HCEC 1CT (cell line): ENCODE measurements at places on chromosomes 16 and 17.

DNA sequence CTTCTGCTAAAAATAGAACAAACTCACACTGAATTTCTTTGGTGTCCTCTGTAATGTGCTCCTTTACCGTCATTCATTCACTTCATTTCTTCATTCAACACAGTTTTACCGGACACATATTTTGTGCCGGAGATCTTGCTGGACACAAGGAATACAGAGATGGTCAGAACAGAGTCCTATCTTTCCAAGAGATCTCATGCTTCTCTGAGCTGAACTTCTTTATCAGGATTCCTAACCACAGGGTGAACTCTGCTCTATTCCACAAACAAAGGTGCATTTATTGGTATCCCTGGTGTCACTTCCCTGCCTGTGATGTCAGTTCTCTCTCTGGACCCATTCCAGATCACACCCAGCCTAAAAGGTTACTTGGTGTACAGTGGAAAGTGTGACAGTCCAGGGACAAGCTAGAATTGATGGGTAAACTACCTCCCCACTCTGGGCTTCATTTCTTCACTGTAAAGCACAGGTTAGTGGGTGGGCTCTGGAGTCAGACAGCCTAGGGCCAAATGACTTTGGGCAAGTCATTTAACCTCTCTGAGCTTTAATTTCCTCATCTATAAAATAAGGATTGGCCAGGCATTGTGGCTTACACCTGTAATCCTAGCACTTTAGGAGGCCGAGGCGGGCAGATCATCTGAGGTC, 4.2 kb downstream of the IFI35 start:
- no peak for DNase-seq

DNA sequence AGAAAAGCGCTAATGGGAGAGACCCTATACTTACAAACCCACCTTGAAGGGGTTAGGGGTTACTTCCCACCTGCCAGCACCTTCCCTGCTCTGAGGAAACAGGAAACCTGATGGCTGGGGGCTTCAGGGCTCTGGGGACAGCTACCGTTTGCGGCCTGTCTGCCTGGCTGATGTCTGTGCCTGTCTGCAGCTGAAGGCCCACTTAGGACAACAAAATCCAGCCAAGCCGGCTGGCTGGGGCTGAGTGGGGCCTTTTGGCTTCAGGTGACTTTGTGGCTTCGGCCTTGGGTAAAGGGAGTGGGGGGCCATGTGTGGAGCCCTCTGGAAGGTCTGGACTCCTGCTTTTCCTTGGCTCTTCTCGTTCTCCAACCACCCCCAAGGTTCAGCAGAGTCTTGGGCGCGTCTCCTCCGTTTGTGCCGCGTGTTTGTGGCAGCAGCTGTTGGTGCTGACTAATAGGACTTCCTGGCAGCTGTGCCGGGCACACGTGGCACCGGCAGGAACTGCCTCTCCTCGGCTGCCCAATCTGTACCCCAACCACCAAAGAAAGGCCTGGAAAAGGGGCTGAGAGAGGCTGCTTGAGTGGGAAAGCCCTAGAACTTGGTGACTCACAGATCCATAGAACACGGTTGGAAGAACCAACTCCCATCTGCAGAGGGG, 186.7 kb downstream of the MSI2 start:
- DNase-seq = no peak

DNA sequence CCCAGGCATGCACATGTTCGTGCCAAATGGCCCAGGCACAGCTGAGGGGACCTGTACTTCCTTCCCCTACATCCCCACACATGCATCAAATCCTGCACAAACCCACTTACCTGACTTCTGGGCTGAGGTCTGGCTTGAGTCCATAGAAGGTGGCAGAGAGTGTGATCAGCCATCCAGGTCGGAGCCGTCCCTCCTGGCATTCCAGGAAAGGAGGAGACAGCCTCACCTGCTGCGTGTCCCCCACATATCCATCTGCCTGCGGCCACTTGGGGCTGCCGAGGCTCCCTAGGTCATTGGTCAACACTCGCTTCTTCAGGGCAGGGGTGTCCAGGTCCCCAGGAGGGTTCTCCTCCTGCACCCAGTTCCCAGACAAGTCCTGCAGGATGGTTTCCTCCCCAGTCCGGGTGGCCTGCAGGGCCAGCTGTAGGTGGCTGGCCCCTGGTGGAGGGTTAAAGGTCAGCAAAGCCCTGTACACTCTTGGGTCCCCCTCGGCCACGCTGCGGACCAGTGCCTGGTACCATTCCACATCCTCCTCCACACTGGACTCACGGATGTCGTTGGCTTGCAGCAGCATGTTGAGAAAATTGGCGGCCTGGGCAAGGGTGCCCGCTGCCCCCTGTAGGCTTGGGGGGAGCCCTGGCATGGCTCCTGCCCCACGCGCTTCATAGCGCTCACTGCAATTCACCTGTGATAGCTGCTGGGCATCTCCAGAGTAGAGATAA, 709 bp downstream of the GPR179 start:
- DNase-seq = no peak

DNA sequence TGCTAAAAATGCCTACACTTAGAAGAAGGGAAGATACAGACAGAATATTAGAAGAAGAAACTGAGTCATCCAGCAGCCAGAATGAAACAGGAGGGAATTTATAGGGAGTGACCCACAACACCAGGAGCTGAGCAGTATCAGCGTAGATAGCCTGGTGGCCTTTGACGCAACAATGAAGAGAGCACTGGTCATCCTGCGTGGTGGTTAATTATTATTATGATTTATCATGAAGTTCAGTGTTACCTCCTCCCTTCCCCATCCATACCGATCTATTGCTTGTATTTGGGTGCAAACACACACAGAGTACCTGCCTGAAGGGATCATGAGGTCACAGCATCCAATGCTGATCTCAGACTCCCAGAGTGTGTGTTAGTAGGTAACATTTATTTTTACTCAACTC, 38.5 kb downstream of the ERCC4 start:
- DNase-seq = no peak

DNA sequence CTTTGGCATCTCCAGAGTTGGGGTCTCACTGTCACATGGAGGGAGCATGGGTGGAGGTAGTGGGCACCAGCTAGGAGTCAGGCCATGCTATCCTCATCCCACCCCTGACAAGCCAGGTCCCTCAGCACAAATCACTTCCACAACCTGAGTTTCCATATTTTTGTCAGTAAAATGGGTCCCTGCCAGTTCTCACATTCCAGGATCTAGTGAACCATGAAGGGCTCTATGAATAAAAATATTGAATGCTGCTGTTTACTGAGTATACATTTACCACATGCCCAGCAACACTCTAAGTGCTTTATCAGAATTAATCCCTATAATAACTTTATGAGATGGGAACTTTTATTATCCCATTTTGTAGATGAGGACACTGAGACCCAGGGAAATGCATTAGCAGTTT, 16.8 kb downstream of the SEZ6 start:
- DNase-seq = no peak

DNA sequence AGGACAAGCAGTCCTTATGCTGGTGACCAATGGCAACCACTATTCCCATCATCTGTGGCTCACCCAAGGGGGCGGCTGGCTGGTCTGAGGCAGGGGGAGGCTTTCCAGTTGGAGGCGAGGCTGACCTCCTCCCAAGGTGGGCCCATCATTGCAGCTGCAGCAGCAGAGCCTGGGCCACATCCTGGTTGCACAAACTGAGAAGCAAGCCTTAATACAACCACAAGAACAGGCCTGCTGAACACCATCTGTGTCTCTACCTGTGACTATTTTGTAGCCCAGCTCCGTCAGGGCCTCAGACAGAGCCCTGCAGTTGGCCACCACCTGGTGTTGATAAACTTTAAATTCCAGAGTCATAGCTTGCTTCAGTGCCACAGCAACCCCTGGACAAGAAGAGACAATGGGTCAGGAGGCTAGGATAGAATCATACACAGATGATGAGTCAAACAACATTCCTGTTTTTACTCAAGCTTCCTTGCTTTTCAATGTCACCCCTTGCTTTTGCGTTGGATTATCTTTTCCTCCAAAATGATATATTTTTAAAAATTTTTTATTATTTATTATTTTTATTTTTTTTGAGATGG, 17.9 kb downstream of the SMCR8 start:
- peak; percentile 39 for DNase-seq

- DNase-seq = no peak
These were observed at the start of gene SERPINF2 for GRCh38 chr17:1742371-1743087. Gene SERPINF2 (plus strand): TSS chr17:1742871. CDS start chr17:1744996, 2,125 bp downstream.

- peak; percentile 20 for DNase-seq
These were observed 17.0 kb upstream of the TMC5 start for GRCh38 chr16:19400711-19401110.

DNA sequence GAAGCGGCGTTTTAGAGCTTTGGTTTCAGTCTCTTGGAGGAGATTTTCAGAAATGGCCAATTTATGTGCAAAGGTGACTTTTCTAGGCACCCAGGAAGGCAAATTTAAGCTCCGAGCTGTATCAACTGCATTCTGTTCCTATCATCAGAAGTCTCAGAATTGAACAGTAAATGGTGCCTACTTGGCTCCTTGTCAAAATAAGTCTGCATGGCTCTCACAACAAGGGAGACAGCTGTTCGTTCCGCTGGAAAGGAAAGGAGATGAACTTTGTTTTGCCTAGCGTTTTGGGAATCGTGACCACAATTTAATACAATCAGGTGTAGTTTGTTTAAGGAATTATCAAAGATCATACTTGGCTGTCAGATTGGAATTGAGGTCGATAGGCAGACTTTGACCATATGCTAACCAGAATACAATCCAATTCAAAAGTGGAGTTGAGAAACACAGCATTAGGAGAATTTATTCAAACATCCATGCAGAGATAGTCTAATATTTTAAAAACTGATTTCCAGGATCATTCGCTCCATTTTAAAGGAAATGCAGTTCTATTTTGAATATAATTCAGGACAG, 139.4 kb downstream of the CPPED1 start:
- DNase-seq = no peak

- no peak for DNase-seq
These were observed 482.6 kb downstream of the NPIPA7 start for GRCh38 chr16:16861546-16861945.

DNA sequence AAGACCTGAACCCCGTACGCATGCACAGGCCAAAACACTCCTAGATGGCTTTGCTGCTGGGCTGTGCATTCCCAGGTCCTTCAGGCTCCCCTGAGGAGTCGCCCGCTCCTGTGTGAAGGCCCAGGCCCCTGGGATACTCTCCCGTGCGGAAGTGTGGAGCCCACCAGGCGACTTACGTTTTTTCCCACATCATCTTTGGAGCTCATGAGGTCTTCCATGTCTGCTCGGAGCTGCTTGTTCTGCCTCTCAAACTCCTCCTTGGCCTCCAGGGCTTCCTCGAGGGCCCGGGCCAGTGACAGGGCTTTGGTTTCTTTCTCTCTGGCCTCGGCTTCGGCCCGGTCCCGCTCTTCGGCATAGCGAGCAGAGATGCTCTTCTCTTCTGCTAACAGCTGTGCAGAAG, 56.4 kb downstream of the NDEL1 start:
- DNase-seq = no peak

- DNase-seq = no peak
These were observed 5.3 kb downstream of the ANKRD11 start for GRCh38 chr16:89484923-89485679.
